ENCODE measurements at places on chromosomes 7 and 10.

DNA sequence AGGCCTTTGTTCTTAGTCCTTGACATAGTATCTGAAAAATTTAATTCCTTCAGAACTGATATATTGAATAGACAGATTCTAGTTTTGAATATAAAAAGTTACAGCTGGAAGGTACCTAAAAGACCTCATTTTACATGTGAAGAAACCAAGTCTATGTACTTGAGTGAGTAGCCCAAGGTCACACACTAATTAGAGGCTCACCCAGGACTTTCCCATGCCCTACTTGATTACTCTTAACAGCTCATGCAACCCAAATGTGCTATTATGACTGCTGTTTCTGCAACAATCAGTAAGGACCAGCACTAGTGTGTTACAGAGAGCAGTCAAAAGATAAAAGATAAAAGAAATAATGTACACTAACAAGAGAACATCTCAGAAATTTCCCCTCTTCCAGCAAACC lies 40.7 kb upstream of the BET1 start:
- DNase-seq, result no peak

DNA sequence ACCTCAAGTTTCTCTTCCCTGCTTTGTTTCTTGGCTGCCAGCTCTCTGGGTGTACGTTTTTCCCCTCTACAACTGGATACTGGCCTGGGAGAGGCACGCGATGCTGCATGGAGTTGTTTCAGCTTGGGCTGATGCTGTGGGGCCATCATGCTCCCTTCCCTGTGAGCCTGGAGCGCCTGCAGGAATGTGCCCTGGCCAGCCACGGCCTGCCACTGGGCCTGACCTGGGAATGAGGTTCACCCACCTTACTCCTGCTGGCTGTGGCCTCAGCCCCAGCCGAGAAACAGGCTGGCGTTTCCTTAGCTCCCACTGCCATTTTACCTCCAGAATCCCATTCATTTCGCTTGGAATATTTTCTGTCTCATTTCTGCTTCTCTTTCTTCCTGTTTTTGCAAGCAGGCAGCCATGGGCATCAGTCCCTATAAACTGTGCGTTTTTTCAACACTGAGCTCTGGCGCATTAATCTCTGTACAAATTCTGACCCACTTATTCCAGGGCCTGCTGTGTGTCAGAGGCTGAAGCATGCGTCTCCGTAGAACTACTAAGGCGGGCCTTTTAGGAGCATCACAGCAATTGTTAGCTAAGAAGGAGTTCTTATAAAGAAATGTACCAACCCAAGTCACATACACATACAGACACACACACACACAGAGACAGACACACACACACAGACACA lies 57.9 kb downstream of the GATA3 start:
- DNase-seq, result no peak

- peak; percentile 56 for DNase-seq
Observed at GRCh38 chr10:116796910-116797513, 52.3 kb upstream of the ENO4 start.

- no peak for DNase-seq
Observed at GRCh38 chr7:134831862-134832261, 52.4 kb downstream of the CALD1 start.

DNA sequence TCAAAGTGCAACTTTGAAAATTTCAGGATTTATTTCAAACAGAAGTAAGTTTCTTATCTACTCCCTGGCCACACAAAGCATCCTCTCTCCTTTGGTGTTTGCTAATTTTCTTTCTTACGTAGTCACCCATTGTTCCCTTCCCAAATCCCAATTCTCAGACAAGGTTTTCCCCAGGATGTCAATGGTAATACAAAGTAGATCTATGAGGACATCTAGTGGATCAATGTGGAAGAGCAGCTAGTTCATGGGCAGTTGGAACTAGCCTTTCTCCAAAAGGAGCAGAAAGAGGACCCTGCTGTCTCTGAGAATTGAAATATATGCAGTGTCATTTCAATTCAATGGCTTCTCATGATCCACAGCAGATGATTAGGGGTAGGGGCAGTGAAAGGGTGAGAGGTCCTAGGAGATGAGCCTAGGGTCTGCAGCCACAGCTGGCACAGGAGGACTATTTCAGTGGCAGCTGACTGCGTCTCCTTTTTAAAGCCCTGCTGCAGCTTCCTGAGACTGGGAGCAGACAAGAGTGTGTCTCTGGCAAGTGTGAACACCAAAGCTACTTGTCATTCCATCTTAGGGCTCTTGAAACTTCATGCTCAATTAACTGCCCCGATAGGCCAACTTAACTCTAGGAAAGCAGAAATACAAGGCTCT lies 632.6 kb downstream of the KCNMA1 start:
- no peak for DNase-seq

DNA sequence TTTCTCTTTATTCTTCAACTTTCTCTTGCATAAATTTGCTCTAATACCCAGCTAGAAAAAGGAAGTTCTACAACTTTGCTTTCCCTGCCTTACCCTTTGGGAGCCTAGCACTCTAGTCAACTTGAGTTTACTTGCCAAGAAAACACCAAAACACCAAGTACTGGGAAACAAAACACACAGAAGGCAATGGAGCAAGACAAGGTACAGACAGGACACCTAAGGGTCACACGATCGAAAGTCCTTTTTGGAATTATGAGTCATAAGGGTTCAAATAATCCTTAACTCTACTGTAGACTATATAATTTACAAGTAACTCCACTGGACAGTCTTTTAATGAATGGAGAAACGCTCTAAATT lies 42.6 kb upstream of the ANAPC16 start:
- no peak for DNase-seq

DNA sequence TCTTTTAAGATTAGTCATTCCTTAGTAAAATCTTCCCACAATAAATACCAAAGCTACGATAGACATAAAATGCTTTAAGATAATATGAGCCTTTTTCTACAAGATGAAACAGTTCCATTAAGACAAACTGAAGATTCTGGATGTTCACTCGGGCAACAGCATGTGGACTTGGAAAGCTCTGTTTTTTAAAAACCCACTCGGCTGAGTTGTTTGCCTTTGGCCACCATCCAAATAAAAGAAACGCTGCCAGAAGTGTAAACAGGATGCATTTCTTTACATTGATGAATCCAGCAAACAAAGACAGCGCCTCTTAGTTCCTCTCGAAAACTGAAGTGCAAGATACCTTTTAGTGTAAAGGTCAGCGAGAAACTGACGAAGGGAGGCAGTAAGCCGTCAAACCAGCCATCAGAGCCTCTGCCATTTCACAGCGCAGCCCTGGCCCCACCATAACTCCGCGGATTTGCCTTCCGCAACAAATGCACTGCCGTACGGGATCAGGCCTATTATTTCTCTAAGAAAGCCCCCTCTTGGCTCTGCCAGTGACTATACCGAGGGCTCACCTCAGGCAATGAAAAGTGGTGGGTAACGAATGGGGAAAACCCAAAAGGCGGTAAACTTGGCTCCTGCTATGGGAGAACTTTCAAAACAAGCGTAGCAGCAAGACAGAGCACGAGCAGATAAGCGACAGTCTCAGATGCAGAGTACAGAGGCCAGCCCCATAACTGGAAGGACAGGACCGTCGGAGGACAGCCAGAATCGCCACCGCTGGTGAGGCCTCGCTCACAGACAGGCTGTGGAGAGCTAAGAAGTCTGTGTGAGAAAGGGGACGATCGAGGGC lies 41.4 kb downstream of the GNA12 start:
- DNase-seq, result no peak

DNA sequence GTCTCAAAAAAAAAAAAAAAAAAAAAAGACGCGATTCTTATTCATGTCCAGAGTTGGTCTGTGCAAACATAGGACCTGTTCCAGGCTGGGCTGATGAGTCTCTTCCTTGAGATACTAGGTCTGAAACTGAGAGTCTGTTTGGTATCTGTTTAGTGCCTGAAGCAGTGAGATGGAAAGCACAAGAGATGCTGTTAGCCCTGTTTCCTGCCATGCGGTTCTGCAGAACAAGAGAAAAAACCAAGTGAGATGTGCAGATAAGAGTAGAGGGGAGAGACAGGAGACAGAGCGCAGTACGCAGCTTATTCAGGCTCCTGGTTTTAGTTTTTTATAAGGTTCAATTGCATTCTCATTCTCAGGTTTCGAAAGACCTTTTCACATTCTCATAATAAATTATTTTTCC lies 85.8 kb upstream of the PRKCQ start:
- DNase-seq, result no peak

DNA sequence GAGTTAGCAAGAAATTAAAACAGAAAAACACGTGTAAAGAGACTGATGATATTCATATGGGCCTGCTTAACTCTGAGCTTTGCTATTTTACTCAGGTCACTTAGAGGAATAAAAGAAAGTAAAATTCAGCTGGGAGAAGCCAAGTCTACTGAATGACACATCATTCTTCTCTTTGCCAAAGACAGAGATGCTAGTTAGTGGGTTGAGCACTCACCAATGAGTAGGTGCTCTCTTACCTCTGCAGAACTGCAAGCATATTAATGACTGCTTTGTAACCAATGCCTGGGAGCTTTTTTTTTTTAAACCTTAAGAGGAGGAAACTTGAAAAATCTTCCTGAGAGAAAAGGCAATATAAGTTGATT lies 44.8 kb upstream of the BAMBI start:
- DNase-seq, result no peak

- no peak for DNase-seq
Observed at GRCh38 chr10:43071865-43072650, 4.8 kb upstream of the RET start.
